ENCODE measurements at places on chromosomes 1 and 21.

- DNase-seq, result no peak
These were observed 14.0 kb downstream of the SESN2 start for GRCh38 chr1:28273216-28273860.

GRCh38 chr21:26079366-26079765 lies 91.2 kb downstream of the APP start:
- DNase-seq, result no peak

- DNase-seq, result peak; percentile 35
These were observed 19.1 kb upstream of the SLC5A9 start for GRCh38 chr1:48203287-48203900.

GRCh38 chr1:1136547-1137230 lies 20.8 kb upstream of the C1orf159 start:
- no peak for DNase-seq

DNA sequence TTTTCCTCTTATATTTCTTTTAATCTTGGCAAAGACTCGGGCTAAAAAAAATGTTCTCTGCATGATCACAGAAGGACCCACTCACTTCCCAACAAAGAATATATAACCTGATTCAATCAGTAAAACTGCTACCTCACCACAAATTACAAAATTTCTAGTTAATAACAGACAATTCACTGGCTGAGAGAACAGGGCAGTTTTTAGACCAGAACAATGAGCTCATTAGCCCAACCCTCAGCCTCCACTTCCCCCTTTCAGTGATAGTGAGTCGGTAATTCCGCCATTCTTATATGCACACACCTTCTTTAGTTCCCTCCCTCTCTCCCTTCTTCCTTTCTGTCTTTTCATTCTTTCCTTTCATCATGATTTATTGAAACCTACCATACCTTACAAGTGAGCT lies 8.9 kb downstream of the SIPA1L2 start:
- no peak for DNase-seq

DNA sequence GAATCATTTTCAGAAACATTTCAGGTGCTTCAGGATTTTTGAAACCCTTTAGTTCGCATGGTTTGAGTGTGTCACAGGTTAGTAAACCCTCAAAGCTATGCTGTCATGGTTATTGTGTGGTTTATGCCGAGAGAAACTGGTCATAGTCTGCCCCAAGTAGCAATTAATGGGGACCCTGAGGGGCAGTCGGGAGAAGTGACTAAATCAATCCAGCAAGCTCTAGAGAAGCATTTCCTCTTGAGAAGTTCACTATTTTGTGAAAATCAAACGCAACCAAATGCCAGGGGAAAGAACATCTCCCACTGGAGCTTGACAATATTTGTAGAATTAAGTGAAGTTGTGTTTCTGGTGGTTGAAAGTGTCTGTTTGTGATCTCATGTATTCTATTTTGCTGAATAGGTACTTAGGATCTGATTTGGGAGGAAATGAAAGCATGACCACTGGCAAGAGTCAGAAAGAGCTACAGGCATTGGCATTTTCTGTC lies 63.0 kb upstream of the BACH1 start:
- DNase-seq, result no peak

DNA sequence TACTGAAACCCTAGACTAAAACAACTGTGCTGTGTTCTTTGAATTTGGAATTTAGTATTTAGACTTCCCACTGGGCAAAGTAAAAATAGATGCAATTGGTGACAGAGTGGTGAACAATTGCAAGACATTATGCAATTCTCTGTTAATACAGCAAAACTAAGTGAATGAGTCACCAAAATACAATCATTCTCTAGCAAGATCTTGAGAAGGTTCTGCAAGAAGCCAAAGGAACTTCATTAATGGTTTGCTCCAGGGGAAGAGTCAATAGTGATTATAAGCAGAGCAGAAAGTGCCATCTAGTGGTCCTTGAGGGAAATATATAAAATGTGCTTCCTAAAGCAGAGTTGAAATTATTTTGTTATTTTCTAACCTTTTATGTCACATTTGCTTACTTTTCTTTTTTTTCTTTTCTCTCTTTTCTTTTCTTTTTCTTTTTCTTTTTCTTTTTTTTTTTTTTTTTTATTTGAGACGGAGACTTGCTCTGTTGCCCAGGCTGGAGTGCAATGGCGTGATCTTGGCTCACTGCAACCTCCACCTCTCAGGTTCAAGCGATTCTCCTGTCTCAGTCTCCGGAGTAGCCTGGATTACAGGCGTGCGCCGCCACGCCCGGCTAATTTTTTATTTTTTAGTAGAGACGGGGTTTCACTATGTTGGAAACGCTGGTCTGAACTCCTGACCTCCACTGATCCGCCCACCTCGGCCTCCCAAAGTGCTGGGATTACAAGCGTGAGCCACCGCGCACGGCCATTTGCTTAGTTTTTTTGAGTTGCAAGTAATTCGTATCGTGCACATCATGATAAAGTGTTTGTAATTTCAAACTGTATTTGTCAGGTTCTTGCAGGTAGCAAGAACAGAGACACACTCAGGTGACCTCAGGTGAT lies 99.2 kb downstream of the CTH start:
- DNase-seq, result peak; percentile 98

DNA sequence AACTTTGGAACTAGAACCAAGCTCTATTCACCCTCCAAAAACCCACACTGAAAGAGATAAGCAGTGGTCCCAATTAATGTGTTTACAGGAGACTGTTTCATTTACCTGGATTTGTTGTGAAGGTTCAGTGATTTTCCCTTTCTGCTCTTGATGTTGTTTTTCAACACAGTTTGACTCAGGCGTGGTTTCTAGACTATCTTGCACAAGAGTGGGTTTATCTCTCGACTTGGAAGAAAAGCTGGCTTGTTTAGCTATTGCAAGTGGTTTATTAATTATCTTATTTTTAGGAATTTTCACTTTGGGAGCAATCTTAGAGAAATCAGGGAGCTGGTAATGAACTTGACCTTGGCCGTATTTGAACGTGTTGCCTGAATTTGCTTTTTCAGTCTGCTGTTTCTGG lies 5.3 kb downstream of the AKNAD1 start:
- no peak for DNase-seq

- no peak for DNase-seq
These were observed 9.6 kb upstream of the TFF1 start for GRCh38 chr21:42375966-42376337.

- no peak for DNase-seq
These were observed 47.3 kb downstream of the KMO start for GRCh38 chr1:241579434-241579833.

- DNase-seq, result no peak
These were observed 11.3 kb upstream of the CTSE start for GRCh38 chr1:206035027-206035426.

DNA sequence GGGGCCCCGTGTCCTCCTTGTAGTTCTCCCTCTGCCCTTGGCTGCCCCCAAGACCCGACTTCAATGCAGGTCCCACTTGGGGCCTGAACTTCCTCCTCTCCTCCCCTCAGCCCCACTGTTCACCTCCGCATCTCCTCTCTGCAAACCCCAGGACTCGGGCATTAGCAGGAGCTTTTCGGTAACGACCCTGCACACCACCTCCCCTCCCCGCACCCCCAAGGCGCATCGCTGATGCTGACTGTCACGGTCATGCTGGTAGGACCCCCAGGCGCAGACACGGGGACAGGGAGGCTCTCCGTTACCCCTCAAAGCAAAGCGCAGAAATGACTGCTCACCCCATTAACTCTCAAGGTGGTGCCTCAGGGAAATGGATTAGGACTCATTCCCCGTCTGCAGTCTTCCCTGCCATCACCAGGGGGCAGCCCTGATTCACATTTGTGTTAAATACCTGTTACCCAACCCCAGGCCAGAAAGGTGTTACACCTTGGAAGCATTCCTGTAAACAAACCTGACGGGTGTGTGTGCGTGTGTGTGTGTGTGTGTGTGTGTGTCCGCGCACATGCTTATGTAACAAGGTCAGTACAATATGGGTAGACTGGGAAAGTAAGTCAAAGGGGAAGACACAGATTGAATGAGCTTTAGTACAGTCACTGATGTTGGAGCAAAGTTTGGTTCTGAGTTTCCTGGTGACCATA lies 6.4 kb upstream of the GUCA2B start:
- DNase-seq, result peak; percentile 55

DNA sequence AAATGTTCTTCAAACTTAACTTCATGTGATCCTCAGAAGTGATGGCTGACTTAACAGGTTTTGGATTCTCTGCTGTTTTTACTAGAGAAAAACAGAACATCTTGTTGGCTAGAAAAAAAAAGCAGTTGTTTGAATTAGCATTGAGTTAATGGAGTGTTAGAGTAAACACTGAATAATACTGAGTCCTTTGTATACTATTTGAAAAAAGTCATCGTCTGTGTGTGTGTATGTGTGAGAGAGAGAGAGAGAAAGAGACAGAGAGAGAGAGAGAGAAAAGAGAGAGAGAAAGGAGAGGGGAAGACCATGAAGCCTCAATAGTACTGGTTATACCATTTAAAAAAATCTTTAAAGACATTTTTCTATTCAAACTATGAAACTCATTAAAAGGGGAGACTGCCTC lies 10.4 kb downstream of the ZNF697 start:
- DNase-seq, result no peak

DNA sequence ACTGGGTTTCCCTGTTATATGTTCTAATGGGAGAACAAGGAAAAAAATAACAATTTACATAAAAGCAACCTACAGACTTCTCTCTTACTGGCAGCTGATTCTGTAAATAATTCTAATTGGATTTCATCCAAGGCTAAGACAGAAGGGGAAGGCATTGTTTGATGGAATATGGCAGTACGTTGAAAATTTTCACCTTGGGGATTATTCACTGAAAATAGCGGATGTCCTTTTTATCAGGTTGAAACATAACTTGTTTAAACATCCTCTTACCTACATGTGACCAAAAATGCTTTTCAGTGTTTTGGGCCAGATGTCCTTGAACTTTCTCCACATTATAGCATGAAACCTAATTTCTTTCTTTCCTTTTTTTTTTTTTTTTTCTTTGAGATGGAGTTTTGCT lies 24.9 kb downstream of the TSNAX start:
- no peak for DNase-seq

DNA sequence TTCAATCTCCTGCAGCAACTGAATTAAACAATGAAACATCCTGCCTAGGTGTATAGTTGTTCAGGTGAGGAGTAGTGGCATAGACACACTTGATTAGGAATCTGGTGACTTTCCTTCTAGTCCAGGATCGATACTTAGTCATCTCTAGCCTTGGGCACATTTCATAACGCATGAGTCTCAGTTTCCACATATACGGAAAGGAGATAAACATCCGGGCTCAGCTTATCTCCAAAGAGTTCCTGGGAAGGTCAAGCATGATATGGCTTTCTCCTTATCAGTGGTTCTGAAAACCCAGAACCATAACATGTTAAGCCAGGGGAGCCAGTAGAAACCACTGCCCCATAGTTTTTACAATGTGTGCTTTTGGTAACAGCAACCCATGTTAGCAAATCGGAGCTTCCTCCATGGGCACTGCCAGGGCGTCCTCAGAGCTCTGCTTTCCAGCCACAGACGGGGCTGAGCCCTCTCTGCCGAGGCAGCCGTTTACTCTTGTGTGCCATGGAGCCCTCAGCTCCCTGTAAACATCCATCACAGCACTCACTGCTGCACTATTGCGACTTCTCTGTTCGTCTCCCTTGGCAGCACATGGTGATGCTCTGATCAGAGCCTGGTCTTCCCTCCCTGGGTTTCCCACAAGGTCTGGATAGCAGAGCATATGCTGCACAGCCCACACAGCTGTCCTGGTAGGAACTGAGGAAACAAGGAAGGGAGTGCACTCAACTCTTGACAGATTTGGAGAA lies 34.6 kb downstream of the RUNX1 start:
- no peak for DNase-seq

DNA sequence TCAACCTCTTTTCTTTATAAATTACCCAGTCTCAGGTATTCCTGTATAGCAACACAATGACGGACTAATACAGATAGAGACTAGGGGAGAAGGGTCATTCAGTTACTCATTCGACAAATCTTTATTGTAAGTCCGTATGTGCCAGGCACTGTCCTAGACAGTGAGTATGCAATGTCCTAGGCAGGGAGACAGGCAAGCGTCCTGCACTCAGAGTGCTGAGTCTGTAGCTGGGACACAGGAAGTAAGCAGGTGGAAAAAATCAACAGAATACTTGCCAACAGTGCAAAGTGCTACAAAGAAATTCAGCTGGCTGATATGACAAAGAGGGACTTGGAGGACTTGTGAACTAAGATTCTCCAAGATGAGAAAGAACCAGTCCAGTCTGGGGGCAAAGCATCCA lies 92.2 kb upstream of the ZBTB40 start:
- DNase-seq, result no peak

- peak; percentile 44 for DNase-seq
These were observed 10.6 kb upstream of the NADK start for GRCh38 chr1:1788646-1789431.

DNA sequence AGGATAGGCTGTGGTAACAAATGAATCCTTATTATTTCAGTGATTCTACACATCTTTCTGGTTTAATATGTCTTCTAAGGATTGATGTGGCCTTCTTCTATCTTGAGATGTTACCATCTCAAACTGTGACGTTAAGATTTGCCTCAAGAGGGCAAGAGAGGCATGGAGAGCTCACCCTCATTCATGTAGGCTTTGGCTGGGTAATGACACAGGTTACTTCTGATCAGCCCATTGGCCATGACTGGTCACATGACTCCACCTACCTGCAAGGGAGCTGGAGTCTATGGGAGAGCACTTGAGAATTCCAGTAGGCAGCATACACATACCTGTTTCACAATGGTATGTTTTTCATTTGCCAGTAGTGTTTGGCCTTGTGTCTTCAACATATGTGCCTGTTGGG lies 30.0 kb downstream of the CACHD1 start:
- no peak for DNase-seq

GRCh38 chr1:154971341-154971998 lies 923 bp upstream of the SHC1 start:
- no peak for DNase-seq

DNA sequence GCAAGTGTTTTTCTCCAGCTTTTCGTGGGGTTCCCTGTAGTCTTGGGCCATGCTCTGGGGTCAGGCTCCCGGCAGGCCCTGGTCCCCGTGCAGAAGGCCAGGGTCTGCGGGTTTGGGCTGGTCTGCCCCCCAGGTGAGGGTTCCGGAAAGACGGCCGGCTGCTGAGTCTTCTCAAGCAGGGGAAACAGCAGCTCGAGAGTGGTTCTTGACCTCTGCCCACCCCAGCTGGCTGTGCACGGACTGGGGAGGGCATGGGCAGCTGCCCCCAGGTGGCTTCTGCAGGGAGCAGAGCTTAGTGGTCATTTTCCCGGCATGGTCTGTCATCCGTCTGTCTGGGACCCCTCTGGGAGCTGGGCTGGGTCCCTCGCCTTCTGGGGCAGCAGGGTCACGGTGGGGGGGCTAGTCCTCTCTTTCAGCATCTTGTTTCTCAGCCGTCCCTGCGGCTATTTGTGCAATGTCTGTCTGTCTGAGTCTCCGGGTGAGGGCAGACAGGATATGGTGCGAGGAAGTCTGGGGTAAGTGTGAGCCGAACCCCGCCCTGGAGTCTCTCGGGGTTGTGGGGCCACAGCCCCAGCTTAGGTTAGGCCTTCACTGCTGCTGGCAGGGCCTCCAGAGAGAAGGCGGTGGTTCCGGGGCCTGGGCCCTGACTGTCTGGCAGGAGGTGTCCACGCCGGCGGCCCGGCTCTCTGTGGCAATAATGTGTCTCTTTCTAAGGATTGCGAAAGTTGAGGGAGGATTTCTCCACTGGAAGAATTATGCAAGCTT lies 6.1 kb downstream of the SKI start:
- DNase-seq, result peak; percentile 96

Measured in fibroblast of the aortic adventitia (primary cell).